ENCODE measurements at places on chromosomes 12 and 14. TPM values are rescaled to one million over a fixed set of nuclear protein-coding genes. Genes with fewer than 3 reads are reported as not detected.

GRCh38 chr12:75856235-75856634 is 175.3 kb downstream of the PHLDA1 start:
- DNase-seq = no peak

- no peak for DNase-seq
Measured at GRCh38 chr14:89721956-89722355, 232.6 kb downstream of the EFCAB11 start.

GRCh38 chr12:45427042-45427441 is 211.1 kb downstream of the ANO6 start:
- no peak for DNase-seq

DNA sequence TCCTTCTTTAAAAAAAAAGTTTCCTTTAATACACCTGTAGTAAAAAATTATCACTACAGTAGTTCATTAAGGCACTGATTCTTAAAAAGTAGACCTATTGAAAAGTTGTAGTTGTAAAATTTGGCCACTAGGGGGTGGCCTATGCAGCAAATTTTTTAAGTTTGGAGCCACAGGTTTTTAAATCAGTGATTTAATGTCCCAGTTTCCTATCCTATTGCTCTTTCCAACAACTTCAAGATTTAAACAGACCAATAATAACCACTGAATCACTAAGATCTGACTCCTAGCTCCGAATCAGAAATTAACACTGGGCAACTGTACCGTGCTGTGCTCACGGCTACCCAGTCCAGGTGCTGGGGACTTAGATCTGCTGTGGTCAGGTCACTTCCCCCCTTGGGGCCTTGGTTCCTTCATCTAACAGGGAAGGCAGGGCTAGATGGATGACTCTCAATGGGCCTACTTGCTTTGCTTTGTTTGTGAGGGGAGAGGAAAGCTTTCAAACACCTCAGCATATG is 279.3 kb downstream of the MED13L start:
- peak; percentile 32 for DNase-seq

- no peak for DNase-seq
Measured at GRCh38 chr14:55752580-55753390, 172.8 kb downstream of the KTN1 start.

DNA sequence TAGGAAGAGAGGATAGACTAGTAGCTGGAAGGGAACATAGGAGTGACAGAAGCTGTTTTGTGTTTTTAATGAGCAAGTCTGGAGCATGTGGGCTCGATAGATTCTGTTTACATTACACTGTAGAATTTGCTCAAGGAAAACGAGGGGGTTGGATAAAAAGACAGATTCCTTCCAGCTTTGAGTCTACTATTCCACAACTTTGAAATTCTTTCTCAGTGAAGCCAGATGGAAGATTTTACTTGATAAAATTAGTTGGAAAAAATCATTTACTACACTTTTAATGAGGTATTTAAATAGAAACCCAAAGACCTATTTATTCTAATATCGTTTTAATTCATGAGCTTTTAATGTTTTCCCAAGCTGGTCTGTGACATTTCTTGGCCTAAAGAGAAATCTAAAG is 19.5 kb upstream of the EPS8 start:
- no peak for DNase-seq

GRCh38 chr14:104196461-104197140 is 58.2 kb downstream of the KIF26A start:
- DNase-seq = no peak

- no peak for DNase-seq
Measured at GRCh38 chr14:51867741-51868140, 7.3 kb downstream of the GNG2 start.

- DNase-seq = peak; percentile 69
Measured at GRCh38 chr12:132153501-132154340, 9.5 kb downstream of the NOC4L start.

- DNase-seq = peak; percentile 58
Measured at GRCh38 chr14:91310606-91311283, 66.2 kb upstream of the GPR68 start.

- DNase-seq = no peak
Measured at GRCh38 chr12:58455136-58455535, 465.2 kb downstream of the LRIG3 start.

DNA sequence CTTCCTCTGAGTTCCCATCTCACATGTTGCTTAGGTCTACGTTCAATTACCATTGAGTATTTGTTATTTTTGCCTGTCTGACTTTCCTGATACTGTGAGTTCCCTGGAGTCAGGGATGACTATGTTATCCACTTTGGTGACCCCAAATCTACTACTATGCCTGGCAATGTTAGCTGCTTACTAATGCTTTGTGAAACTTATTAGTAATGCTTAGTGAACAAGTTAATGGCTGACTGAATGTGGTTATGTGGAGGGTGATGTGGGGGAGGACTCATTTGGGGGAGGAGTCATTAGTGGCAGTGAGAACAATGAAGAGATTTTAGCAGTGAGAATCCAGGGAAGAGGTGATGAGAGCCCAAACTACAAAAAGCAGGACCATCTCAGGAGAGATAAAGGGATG is 121.6 kb downstream of the KTN1 start:
- no peak for DNase-seq

DNA sequence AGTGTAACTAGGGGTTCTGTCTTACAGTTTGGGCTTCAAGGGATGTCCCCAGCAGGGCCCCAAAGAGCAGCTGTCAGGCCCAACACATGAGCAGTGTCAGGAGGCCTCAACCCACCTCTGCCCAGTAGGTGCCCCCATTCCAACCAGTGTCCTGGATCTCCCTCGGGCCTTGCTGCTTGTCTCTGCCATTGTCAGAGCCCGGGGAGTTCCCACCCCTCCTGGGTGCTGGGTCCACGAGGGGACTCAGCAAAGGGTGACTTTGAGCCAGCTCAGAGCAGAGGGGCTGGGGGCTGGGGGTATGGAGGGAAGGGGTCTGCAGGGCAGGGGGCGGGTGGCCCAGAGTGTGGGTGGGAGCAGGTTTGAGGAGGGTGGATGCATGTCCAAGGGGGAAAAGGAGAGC is 18.0 kb upstream of the BEGAIN start:
- DNase-seq = peak; percentile 1

DNA sequence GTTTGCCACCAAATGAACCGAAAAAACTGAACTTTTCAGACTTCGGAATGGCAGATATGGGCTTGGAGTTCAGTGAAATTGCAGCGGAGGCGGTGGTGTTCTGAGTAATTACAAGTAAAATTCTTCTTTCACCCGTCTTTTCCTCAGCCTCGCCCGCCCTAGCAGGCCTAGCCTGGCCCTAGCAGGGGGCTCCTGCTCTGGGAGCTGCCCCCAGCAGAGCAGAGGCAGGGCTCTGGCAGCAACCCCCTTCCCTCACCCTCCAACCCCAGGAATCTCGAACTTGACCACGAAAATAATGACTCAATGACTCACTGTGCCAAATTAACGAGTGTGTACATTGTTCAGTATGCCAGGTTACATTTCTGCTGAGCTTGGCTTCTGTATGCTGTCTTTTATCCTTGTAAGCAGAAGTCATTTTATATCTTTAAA is 1.1 kb downstream of the PAPLN start:
- DNase-seq = no peak

- DNase-seq = no peak
Measured at GRCh38 chr12:120939523-120939922, 35.4 kb upstream of the SPPL3 start.

DNA sequence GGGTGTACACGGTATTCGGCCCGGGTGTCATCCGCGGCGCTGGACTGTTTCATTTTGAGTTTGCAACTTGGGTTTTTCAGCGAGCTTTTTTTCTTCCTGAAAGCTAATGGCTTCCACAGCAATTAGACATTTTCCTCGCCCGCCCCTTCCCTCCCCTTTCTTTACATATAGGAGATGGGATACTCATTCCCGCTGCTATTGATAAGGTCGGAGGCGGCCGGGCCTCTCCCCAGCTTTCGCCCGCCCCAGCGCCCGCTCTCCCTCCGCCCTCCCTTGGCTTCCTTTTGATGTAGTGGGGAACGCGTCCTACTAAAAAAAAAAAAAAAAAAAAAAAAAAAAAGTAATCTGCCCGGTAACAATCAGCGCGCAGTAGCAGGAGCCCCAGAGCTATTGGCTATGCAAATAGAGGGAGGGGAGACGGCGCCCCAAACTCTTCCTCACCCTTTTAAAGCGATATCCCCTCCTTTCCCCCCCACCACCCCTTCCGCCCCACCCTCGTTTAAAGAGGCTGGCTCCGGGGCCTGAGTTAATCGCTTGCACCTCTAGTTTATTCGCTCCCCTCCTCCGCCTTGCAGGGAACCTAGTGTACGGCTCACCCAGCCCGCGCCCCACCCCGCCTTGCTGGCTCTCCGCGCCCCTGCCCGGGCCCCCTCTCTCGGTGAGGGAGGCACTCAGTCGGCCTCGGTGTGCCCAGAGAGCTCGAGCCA is 1.7 kb upstream of the CCND2 start:
- peak; percentile 95 for DNase-seq

- no peak for DNase-seq
Measured at GRCh38 chr12:91887957-91888356, 257.7 kb downstream of the BTG1 start.

DNA sequence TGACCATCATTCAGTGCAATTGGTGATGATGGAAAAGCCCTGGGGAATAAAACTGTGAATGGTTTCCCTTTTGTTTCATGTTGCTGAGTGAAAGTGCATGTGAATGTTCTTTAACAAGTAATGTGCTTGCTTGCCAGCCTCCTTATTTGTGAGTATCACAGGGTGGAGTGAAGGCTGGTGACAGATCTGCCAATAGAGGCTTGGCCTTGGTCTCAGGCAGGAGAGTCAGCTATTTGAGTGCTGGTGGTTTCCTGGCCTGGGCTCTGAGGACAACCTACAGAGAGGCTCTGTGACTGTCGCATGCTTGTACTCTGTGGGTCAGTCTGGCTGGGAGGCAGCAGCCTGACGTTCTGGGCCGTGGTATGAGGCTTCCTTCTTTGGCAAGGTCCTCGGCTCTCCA is 20.7 kb downstream of the KRT85 start:
- no peak for DNase-seq

DNA sequence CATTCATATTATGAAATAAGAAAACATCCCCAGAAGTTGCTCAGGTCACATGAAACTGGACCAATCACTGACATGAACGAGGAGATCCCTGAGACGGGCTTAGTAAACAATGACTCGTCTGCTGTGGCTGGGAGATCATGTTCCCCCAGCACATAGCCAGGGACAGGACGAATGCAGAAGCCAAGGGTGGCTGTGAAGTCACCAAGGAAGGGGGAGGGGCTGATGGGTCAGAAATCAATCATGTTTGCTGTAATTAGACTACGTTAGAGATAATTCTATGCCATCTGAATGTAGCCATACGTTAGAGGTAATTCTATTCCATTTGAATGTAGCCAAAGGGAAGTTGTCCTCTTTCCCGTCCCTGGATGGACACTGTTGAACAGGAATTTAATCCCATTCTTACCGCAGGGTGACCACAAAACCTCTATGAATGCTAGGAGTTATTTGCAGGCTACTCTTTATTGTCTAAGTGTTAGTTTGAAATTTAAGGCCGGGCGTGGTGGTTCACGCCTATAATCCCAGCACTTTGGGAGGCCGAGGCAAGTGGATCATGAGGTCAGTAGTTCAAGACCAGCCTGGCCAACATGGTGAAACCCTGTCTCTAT is 332.9 kb downstream of the TMEM132D start:
- no peak for DNase-seq

DNA sequence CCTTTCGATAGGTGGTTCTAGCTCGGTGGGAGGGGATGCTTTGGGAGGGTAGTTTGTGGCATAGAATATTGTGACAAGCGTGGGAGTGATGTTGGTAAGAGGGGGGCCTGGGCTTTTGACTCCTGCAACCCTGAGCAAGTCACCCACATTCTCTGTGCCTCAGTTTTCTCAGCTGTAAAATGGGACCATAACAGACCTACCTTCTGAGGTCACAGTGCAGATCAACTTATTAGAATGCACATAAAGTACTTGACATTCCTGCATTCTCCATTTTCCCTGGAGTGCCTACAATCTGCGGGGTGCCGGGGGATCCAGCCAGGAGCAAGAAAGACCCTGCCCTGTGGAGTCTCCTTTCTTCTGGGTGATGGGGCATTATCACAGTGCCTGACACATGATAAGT is 63.2 kb downstream of the SLC24A4 start:
- no peak for DNase-seq

- DNase-seq = peak; percentile 30
Measured at GRCh38 chr12:50734409-50735263, 29.3 kb upstream of the ATF1 start.

GRCh38 chr14:105536691-105537579 is 10.6 kb downstream of the TMEM121 start:
- DNase-seq = no peak

DNA sequence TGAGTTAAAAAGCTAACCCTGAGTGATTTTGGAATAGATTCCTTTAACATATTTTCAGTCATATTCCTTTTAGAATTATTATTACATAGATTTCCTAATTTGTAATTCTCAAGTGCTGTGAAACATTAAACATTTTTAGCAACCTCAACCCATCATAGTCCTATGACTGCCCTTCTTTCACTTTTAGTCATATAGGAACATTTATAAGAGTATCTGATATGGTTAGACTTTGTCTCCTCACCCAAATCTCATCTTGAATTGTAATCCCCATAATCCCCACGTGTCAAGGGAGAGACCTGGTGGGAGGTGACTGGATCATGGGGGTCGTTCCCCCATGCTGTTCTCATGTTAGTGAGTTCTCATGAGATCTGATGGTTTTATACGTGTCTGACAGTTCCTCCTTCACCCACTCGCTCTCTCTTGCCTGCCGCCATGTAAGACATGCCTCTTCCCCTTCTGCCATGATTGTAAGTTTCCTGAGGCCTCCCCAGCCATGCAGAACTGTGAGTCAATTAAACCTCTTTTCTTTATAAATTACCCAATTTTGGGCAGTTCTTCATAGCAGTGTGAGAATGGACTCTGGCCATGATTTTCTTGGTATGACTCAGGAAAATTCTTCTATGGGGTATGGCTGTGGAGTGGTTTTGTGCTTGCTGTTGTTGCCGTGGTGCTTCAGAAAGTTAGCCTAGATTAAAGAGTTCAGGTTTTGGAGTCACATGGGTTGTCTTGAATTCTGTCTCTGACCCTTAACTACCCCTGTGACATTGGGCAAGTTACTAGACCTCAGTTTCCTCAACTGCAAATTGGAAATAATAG is 83.9 kb downstream of the FUT8 start:
- DNase-seq = no peak

GRCh38 chr12:113239288-113239771 is 18.1 kb downstream of the TPCN1 start:
- no peak for DNase-seq

TOMM20L gene
- not detected for total RNA-seq

KRT78 gene
- not detected for total RNA-seq

MANSC1 gene
- total RNA-seq = 3.5 TPM

ITGB7 gene
- 32.5 TPM for total RNA-seq

AICDA gene
- not detected for total RNA-seq

OR4E2 gene
- total RNA-seq = not detected

SRRM4 gene
- not detected for total RNA-seq

NOVA1 gene
- not detected for total RNA-seq

PLCZ1 gene
- not detected for total RNA-seq

DNAAF2 gene
- 6.0 TPM for total RNA-seq

CABP1 gene
- total RNA-seq = not detected

RNASE7 gene
- total RNA-seq = not detected

B4GALNT1 gene
- total RNA-seq = 1.4 TPM

CNPY2 gene
- 47.5 TPM for total RNA-seq

CAPS2 gene
- 2.5 TPM for total RNA-seq

CCNK gene
- total RNA-seq = 90.7 TPM

TBPL2 gene
- total RNA-seq = not detected

Measured in activated naive CD4-positive, alpha-beta T cell treated with anti-CD3 and anti-CD28 coated beads for 36 hours (primary cell).